Stimulated activated CD8-positive, alpha-beta memory T cell treated with anti-CD3 and anti-CD28 coated beads, Interleukin-15, amount 100 ng/mL, for 4 hours (primary cell): ENCODE measurements at places on chromosomes 2 and 18.

DNA sequence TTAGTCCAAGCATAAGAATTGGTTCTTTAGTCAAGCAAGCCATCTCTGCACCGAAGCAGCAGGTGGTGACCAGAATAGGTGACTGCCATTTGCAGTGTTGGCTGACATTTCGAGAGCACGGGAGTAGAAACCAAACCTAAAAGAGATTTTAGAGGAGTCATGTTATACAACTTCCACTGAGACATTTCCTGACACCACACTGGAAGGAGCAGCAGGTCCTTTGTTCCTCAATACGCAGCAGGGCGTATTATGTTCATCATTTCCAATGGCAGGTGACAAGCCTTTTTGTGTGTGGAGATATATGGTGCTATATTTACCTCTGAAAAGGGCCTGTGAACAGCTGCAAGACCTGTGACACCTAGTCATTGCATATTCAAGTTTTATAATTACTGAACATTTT is 418.8 kb upstream of the NETO1 start:
- no peak for DNase-seq

GRCh38 chr2:182949572-182950189 is 83.2 kb upstream of the FRZB start:
- DNase-seq = no peak

GRCh38 chr2:99422599-99422998 is 67.2 kb downstream of the REV1 start:
- no peak for DNase-seq

DNA sequence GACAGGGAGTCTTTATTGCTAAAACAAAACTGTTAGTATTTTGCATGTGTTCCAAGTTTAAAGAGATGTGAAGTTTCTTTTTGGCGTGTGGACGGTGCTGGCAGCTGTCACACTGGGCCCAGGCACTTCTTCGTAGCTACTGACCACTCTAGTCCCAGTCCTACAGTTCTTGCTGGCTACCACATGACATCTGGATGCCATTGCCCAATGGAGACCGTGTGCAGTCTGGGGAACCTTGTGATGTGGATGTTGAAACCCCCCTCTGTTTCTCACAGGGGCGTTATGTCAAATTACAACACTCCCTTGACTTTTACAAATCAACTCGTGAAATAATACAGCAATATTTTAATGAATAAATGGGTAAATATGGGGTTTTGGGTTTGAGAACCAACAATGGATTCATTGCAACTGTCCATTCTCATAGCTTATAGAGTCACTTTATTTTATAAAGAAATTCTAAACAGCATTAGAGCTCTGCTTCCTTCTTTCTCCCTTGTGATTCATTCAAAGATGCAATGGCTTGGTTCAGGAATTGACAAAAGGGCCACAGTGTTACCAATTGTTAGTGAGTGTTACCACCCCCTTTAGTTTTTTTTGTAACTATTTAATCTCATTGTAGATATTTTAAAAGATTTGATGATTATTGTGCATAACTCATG is 1.2 kb downstream of the GPD2 start:
- DNase-seq = no peak

DNA sequence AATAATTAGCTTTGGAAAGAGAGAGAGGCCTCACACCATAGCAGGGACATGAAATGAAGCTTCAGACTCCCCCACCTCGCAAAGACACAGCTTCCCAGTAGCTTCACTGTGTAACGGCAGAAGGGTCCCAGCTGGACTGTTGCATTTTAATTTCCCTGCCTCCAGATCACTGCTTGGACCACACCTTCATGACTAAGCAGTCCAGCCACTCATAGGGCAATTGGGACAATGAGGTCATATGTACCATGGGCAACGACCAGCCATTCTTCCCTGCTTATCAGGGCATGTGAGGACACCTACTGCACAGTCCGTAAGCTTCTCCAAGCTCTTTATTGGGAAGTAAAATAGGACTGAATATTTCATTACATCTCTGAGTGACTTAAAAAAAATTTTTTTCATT is 183.0 kb downstream of the MREG start:
- DNase-seq = no peak

DNA sequence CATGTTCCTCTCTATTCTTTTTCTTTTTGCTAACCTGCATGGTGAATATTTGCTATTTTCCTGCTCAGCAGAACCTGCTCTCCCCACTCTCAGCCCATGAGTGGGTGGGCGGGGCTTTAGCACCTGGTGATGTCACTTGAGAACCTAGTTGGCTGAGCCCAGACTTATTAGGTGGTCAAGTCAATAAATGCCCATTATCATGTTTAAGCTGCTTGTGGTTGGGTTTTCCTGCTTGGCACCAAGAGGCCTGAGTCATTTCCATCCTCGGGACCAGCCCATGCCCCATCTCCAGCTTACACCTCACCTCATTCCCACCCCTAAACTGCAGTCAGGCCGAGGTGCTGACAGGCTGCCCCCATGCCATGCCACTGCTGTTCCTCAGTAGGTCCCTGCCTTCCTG is 226.6 kb downstream of the ANKRD30B start:
- DNase-seq = no peak
